GM13977 (cell line): ENCODE measurements at places on chromosomes 16 and 17.

GRCh38 chr17:82394278-82394677 lies 22.7 kb downstream of the UTS2R start:
- DNase-seq = no peak

- DNase-seq = no peak
Measured at GRCh38 chr17:75059369-75060345, 12.6 kb downstream of the KCTD2 start.

- DNase-seq = peak; percentile 66
Measured at GRCh38 chr16:88871349-88871702, 4.9 kb upstream of the PABPN1L start.

DNA sequence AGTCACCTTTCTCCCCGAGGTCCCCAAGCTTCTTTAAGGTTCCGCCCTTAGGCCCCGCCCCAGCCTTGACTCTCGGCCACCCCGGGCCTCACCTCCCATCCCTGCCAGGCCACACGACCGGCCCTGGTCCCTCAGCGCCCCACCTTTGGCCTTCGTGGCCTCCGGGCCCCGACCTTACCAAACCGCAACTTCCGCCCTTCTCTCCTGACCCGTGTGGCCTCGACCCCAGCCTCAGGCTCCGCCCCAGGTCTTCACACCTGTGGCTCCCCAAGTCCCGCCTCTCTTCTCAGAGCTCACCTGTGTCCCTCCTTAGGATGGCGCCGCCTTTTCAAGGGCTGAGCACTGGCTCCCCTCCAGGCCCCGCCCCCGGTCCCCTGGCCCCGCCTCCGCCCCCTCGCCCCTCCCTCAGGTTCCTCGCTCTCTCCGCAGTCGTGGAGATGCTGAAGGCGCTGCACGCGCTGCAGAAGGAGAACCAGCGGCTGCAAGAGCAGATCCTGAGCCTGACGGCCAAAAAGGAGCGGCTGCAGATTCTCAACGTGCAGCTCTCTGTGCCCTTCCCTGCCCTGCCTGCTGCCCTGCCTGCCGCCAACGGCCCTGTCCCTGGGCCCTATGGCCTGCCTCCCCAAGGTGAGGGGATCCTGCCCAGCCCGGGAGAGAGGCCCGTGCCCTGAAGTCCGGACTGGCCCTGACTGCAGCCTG lies 10.0 kb upstream of the CISD3 start:
- DNase-seq = no peak

DNA sequence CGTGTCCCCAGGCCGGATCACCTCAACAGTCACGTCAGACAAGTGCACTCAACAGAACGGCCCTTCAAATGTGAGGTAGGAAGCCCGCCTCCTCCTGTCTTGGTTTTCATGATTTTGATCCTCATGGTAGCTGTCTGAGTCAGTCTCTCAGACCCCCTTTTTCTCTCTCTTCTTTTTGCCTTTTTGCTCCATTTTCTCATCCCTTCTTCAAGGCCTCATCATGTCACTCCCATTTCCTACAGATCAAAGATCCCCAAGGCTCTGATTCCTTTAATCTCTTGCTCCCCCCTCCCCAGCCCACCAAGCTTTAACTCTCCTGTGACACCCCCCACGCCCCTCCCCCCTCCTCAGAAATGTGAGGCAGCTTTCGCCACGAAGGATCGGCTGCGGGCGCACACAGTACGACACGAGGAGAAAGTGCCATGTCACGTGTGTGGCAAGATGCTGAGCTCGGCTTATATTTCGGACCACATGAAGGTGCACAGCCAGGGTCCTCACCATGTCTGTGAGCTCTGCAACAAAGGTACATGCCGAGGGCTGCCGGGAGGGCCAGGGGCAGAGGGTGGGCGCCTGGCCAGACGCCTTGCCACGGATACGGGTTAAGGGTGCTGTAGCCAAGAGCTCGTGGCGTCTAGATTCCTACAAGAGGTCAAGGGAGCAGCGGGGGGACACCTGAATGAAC lies 2.0 kb downstream of the MAZ start:
- DNase-seq = no peak

GRCh38 chr17:40340880-40341807 lies 23.4 kb downstream of the GJD3 start:
- DNase-seq = peak; percentile 90

DNA sequence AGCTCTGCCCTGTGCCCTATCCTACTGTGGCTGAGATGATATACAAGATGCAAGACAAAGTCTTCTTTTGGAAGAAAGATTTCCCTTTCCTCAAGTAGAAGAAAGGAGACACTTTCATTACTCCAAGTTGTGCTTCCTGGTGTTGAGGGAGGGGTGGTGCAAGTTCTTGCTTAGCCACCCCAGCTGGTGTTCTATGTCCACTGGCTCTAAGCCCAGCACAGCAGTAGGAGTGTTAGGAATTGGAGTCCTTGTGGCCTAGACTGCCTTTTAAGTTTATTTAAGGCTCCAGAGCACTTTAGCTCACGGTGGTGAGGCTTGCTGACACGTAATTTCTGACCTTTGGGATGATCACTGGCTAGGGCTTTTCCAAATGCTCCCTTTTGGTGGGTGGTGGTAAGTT lies 109.7 kb downstream of the KIF2B start:
- DNase-seq = no peak

- DNase-seq = no peak
Measured at GRCh38 chr16:87366930-87367329, 16.6 kb downstream of the FBXO31 start.

- DNase-seq = no peak
Measured at GRCh38 chr17:53548252-53548651, 274.5 kb upstream of the KIF2B start.

DNA sequence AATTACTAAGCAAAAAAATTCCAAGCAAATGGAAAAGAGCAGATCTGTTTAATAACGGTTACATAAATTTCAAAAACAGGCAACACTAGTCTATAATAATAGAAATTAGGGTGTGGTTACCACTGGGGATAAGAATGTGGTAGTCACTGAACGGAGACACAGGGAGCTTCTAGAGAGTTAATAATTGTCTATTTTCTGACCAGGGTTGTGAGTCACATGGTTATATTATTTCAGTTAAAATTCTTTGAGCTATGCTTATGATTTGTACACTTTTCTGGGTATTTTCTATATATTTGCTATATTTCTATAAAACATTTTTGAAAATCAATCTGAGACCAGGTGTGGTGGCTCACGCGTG lies 433.9 kb upstream of the MAF start:
- DNase-seq = no peak

GRCh38 chr17:44502598-44503146 lies 534 bp downstream of the GPATCH8 start:
- peak; percentile 28 for DNase-seq

GRCh38 chr16:19113577-19114358 lies at the start of gene ITPRIPL2:
ITPRIPL2 (plus strand) TSS chr16:19113964; CDS start chr16:19114462, 498 bp downstream.
- DNase-seq = peak; percentile 76

DNA sequence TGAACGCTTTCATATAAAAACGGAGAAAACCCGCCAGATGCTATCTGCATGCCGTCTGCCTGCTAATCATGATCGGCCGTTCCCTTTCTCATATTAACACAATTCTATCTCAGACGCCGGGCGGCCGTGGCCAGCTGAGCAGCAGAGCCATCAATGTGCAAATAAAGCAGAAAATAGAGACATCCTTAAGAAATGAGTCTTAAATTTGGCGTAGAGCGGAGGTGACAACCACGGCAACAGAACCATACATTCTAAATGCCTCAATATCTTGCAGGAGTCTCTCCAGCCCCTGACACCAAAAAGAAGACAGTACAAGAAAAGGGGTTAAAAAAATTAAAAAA lies 2.7 kb upstream of the IRX5 start:
- no peak for DNase-seq

- peak; percentile 92 for DNase-seq
Measured at GRCh38 chr17:78128551-78129350, at the start of gene TMC6. TMC6 (minus strand) TSS chr17:78128755; CDS start chr17:78126832, 1,923 bp downstream.
